Osteoblast (primary cell): ENCODE measurements at places on chromosomes 7 and 10. TPM values are rescaled to one million over a fixed set of nuclear protein-coding genes. Genes with fewer than 3 reads are reported as not detected.

The CTAGE8 gene
- total RNA-seq: 1.4 and 2.4 TPM in 2 replicates

The LGI1 gene
- total RNA-seq: 0.29 TPM in 1 of 2 replicates, not detected in the other

The NPY4R gene
- total RNA-seq: under 0.01 and 0.36 TPM in 2 replicates

The CCL26 gene
- 1.1 and 1.5 TPM in 2 replicates for total RNA-seq

The NYAP1 gene
- under 0.01 and 0.29 TPM in 2 replicates for total RNA-seq

The RABGEF1 gene
- 71.9 and 81.8 TPM in 2 replicates for total RNA-seq

The LDB3 gene
- total RNA-seq: under 0.01 TPM in 2 replicates

The LIPA gene
- 46.7 and 60.7 TPM in 2 replicates for total RNA-seq

The ZPBP gene
- not detected in 2 replicates for total RNA-seq

The ADARB2 gene
- total RNA-seq: not detected in 2 replicates

The EBF3 gene
- total RNA-seq: 31.8 and 35.4 TPM in 2 replicates

The CUBN gene
- total RNA-seq: 0.88 and 1.1 TPM in 2 replicates

The FIGNL1 gene
- 5.9 and 6.5 TPM in 2 replicates for total RNA-seq

The ZNF107 gene
- 1.8 and 3.2 TPM in 2 replicates for total RNA-seq

The PLXNA4 gene
- total RNA-seq: 4.3 and 6.5 TPM in 2 replicates

The IQUB gene
- total RNA-seq: 0.72 and 0.88 TPM in 2 replicates

The ACADSB gene
- total RNA-seq: 8.5 and 9.4 TPM in 2 replicates

The GPR22 gene
- not detected in 2 replicates for total RNA-seq

The WDR86 gene
- total RNA-seq: 8.5 and 15.6 TPM in 2 replicates

The ZNF365 gene
- total RNA-seq: 9.1 and 9.8 TPM in 2 replicates

The ACSL5 gene
- total RNA-seq: 5.1 and 8.0 TPM in 2 replicates

The PPP1R3A gene
- not detected in 2 replicates for total RNA-seq

The LRGUK gene
- 0.72 and 0.88 TPM in 2 replicates for total RNA-seq

The PAX4 gene
- not detected in 2 replicates for total RNA-seq

The IL2RA gene
- not detected in 2 replicates for total RNA-seq

The COL17A1 gene
- under 0.01 TPM in 2 replicates for total RNA-seq

The TMEM130 gene
- total RNA-seq: 0.88 and 1.1 TPM in 2 replicates

The FBXO24 gene
- total RNA-seq: under 0.01 and 0.36 TPM in 2 replicates

The SPDYE2B gene
- not detected in 2 replicates for total RNA-seq

The TMEM213 gene
- not detected in 2 replicates for total RNA-seq

The NODAL gene
- not detected in 2 replicates for total RNA-seq

The IKZF1 gene
- under 0.01 TPM in 1 of 2 replicates, not detected in the other for total RNA-seq

The TBXAS1 gene
- total RNA-seq: 0.59 and 0.72 TPM in 2 replicates
